ENCODE measurements at places on chromosomes 5 and 9.

DNA sequence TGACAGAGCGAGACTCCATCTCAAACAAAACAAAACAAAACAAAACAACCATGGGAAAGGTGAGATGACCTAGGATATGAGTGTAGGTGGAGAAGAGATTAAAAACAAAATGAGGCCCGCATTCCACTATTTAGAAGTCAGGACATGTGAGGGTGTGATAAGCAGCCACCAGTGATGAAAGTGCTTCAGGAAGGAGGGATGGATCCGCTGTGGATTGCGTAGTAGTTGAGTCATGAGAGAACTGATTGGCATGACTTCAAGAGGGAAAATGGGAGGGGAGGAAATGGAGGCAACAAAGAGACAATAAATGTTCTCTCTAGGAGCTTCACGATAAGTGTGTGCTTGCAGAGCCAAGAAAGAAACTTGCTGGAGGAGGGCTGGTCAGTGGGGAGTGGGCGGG is 367.6 kb downstream of the ARL15 start:
- no peak for DNase-seq

DNA sequence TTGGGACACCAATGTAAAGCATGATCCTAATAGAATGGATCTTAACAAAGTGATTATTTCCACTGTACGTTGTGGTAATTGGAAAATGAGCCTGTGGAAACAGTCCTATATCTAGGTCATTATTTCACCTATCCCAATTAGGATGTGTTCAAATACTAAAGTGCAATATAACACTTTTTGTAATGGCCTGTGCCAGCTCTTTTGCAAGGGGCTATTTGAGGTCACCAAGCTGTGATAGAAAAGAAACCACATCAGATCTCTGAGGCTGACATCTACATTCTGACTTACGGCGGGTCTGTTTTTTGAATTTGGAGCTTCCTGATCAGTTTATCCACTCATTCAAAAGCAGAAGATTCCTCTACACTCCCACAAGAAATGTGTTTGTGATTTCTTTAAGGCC is 150.0 kb downstream of the TLE1 start:
- DNase-seq, result no peak

GRCh38 chr5:60535198-60535597 is 164.8 kb downstream of the DEPDC1B start:
- DNase-seq, result no peak

DNA sequence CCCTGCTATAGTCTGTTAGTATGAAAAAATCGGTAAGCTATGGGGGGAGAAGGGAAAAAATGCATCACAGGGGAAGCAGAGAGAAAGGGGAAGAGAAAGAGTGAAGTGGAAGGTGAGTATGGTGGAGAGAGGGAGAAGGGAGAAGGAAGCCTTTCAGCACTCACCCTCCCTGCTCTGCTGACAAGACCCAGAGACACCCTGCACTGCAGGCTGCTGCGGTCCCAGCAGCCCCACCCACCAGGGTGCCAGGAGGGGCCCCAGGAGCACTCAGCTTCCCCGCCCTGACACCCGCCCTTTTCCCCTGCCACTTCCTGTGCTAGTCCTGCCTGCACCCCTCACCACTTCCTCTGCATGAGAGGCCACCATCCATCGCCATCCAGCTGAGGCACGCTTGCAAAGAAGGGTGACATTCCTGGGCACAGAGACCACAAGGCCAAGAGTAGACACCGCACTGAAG is 12.7 kb downstream of the STK10 start:
- no peak for DNase-seq

DNA sequence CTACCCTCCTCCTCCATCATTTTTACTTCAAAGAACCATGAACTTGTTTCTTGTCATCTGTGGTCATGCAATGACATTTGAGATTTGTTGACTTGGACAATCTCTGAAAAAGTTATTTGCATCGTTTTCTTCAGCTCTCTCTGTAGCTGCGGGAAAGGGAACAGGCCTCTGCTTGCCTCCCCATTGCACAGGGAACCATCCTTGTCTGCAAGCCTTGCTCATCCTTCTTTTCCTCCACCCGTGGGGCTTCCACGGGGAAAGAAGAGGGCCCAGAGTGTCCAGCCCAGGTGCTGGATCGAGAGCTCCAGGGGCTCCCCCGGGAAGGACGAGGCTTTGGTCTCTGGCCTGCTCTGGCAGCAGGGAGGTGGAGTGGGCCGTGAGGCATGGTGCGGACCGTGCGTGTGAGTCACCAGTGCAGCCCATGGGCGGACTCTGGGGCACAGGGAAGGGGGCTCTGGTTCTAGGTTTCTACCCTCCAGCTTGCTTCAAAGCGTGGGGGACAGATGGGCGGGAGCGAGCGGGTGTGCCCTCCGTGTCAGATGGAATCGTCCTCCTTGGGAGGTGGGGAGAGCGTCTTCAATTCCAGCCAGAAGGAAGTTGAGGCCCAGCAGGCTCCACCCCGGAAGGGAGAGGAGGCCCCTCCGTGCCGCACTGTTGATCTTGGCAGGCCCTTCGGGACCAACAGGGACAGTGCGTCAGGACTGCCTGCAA is 6.0 kb upstream of the IRX4 start:
- DNase-seq, result no peak

DNA sequence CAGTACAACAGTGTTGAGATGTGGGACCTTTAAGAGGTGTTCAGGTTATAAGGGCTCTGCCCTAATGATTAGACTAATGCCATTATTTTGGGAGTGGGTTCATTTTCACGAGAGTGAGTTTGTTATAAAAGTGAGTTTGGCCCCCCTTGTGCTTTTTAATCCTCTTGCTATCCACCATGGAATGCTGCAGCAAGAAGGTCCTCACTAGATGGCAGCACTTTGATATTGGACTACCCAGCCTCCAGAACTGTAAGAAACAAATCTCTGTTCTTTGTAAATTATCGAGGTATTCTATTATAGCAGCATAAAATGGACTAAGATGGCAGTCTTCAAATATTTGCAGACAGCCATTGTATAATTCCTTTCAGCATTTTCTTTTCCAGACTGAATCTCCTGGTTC is 212.4 kb downstream of the LRRC70 start:
- DNase-seq, result no peak

DNA sequence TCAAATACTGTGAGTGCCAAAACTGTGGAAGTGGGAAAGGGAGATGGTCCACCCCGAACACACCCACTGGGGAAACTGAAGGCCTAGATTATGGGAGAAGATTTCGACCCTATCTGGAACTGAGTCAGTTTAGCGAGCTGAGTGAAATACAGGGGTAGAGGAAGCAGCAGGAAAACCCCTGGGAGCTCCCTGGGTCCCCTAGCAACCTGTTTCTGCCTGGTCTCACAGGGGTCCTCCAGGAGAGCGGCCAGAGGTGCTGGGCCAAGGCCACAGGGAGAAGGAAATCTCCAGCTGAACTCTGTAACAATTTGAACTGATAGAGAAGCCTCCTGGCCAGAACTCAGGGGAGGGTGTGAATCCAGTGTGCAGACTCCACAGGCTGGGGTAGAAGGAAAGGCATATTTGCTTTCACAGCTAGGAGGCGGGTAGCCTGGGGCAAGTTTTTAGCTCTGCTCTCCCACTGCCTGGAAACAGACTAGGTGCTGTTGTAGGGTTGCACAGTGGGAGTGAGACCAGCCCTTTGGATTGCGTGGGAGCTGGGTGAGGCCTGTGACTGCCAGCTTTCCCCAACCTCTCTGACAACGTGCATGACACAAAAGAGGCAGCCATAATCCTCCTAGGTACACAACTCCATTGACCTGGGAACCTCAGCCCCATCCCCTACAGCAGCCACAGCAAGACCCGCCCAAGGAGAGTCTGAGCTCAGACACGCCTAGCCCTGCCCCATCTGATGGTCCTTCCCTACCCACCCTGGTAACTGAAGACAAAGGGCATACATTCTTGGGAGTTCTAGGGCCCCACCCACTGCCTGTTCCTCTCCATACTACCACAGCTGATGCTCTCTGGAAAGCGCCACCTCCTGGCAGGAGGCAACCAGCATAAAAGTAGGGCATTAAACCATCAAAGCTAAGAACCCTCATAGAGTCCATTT is 78.8 kb upstream of the GPBP1 start:
- peak; percentile 88 for DNase-seq

GRCh38 chr5:107380654-107381053 is 290.1 kb downstream of the EFNA5 start:
- no peak for DNase-seq

DNA sequence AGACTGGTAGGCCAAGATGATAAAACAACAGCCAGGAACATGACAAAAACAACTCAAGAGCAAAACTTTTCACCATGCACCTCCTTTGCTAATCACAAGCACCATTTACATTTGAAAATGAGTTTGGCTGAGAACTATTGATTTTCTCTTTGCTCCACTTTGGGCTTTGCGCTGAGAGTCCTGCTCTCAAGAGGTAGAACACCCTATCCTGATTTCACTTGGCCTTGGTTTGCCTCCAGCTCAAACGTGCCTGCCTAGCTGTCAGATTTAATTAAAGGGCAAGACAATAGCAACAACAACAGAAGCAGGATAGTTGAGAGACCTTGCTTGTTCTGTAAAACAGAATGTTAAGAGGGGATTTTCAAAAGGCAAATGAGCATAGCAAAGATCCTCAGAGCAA is 128.2 kb upstream of the ASTN2 start:
- DNase-seq, result no peak

GRCh38 chr5:10328323-10328722 is 20.6 kb upstream of the CMBL start:
- DNase-seq, result peak; percentile 13

DNA sequence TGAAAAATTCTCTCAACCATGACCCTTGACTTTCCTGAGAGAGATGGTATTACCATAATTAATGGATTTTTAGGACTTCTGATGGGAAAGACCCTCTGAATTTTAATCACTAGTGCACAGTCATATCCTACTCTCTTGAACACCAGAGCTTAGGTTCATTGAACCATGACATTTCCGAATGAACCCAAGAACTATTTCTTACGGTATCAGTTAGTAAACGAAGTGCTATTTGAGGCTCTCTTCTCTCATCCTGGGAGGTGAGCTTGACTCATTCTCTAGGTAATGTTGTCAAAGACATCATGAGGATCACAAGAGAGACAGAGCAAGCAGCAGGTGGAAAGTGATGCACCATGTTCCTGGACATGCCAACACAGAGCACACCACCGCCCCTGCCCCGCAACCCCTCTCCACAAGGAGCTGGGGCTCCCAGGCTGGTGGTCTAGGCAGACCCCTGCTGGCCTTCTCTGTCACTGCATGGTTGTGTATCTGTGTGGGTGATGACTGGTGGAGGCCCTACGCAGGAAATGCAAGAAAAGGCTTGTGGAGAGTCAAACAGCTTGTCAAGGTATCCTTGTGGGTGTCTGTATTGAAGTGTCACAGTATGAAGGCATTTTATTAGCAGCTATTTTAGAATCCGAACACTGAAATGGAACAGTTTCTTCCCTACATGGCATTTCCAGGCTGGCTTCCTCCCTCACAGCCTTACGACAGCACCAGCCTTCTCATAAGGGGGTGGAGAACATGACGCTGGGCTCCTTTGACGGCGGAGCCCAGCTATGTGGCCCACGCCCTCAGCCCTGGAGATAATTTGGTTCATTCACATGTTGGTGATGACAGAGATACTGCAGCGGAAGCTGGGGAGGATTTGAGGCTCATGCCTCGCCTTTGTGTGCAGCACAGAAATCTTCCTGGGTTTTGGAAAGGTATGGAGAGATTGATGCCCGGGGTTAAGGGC is 297.6 kb downstream of the NTRK2 start:
- peak; percentile 88 for DNase-seq

DNA sequence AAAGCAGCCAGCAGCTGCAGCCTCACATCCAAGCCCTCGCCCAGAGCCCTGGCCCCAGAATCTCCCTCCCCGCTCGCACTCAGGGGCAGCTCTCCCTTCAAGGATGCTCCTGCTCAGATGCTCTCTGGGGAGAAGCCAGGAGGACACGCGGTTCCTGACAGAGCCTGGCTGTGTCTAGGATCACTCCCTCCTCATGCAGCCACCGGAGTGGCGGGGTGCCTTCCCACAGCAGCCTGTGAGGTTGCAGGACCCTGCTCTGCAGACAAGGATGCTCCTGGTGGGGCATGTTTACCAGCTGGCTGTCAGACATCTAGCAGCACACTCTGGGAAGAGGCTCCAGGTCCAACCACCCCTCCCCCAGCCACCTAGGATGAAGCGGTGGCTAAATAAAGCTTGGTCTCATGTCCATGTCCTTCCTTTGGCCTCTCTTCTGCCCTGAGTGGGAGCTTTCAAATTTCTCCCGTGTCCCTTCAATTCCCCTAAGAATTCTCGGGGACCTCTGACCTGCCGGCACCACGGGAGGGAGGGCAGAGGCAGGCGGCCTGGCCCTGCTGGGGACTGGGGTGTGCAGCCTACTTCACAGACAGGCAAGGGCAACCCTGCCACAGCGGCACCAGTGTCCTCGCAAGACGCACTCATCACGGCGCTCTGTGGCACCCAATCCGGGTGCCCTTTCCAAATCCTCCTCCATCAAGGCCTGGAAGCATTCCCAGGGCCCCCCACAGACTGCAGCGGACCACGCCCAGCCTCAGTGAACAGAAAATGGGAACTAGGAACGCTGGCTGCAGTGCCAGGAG is 88.3 kb upstream of the SARDH start:
- DNase-seq, result no peak

GRCh38 chr9:23524607-23525155 is 301.4 kb downstream of the ELAVL2 start:
- no peak for DNase-seq

DNA sequence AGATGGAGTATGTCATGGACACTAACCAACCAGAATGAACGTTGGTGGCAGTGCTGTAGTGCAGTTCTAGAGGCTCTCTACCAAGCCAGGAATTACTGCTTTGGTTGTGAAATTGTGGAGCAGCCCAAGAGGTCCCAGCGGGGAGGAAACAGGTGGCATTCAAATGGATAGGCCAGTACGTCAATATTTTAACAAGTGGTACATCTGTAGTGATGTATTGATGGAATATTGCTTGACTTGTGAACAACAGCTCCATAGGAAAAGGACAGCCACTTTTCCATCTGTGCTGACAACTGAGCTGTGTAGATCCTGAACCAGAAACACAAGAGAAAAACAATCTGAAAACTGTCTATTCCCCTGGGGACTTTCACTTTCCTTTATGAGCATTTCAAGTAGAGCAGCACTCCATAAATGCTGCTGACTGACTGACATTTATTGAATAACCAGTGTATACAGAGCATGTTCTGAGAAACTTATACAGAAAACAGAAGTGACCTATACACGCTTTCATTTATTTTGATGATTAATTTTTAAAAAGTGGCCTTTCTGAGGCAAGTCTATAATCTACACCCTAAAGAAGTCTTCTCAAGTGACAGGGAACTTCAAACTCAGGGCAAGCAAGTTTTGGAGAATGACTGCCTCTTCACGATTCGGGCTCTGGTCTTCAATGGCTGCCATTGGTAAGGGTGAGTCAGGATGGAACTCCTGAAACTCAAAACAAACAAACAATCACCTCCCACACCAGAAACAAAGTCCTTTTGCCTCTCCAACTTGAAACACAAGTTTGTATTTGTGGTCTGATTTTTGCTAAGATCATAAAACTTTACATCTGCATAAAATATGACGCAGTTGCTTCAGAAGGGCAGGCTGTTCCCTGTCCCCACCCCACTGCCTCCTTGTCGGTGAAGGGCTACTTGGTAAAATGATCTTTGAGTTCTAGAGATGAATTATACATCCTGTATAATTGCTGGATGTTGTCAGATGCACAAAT is 362.4 kb downstream of the NDUFS4 start:
- DNase-seq, result no peak
